ENCODE measurements at places on chromosomes 16 and 17.

- DNase-seq: no peak
These were observed 54.4 kb downstream of the SIAH1 start for GRCh38 chr16:48330841-48331192.

DNA sequence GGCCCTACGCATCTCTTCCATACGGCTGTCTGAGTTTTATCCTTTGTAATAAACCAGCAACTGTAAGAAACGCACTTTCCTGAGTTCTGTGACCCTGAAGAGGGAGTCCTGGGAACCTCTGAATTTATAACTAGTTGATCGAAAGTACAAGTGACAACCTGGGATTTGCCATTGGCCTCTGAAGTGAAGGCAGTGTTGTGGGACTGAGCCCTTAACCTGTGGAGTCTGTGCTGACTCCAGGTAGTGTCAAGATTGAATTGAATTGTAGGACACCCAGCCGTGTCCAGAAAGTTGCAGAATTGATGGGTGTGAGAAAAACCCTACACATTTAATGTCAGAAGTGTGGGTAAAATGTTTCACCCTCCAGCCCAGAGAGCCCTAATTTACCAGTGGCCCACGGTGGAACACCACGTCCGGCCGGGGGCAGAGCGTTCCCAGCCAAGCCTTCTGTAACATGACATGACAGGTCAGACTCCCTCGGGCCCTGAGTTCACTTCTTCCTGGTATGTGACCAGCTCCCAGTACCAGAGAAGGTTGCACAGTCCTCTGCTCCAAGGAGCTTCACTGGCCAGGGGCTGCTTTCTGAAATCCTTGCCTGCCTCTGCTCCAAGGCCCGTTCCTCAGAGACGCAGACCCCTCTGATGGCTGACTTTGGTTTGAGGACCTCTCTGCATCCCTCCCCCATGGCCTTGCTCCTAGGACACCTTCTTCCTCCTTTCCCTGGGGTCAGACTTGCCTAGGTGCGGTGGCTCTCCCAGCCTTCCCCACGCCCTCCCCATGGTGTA lies 1.5 kb downstream of the GAA start:
- no peak for DNase-seq

DNA sequence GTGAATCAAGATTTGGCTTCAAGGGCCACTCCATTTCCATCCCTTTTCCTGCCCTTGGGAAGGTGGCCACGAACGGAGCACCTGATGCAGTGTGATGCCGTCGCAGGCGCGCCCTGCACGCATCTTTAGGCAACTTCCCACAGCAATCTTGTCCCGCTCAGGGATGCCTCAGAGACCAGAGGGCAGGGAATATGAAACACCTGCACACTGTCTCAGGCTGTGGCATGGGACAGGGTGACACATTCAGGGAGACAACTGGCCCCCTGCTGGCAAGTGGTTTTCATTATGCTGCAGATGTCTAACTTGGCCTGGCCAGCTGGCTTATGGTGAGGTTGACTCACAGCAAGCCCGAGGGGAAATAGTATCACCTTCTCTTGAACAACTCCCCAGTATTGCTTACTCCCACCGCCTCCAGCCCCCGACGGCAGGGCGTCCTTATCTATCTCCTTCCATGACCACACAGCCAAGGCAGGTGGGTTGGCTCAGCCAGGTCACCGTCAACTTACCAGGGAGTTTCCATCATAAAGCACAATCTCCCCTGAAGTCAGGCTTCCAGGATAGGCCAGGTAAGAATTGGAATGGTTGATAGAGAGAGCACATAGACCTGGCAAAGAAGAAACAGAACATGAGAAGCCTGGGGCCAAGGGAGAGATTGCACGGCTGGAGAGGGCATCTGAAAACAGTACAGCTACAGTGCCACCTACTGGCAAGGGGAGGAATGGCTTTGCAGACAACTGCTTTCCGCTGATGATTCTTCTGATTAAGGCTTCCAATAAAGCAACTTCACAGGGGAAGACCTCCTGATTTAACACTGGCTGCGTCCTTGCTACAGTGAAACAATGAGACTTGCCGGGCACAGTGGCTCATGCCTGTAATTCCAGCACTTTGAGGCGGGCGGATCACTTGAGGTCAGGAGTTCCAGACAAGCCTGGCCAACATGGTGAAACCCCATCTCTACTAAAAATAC lies 21.1 kb downstream of the WIPI1 start:
- DNase-seq: peak; percentile 75

DNA sequence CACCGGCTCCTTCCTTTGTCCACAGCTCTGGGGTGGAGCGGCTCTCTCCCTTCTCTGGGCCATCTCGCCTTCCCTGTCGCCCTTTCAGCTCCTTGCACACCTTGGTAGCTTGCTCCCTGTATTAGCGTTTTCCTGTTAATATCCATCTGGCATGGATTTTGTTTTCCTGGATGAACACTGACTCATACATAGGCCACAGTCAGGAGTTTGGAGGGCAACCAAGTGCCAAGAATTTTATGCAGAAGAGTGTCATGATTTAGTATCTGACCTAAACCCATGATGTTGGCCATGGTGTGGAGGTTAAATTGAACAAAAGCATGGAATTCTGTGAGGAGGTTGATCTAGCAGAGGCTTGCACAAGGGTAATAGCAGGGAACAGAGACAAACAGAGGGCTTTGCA lies 180.9 kb downstream of the AIPL1 start:
- DNase-seq: no peak

- DNase-seq: no peak
These were observed 13.1 kb upstream of the BRD7 start for GRCh38 chr16:50381679-50382440.

DNA sequence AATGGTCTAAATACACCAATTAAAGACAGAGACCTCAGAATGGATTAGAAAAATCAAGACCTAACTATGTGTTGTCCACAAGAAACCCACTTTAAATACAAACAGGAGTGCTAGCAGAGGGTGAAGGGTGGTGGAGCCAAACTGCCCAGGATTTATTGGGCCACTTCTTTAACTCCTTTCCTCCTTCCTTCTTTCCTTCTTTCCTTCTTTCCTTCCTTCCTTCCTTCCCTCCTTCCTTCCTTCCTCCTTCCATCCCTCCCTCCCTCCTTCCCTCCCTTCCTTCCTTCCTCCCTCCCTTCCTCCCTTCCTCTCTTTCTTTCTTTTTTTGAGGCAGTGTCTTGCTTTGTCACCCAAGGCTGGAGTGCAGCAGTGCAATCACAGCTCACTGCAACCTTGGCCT lies 34.3 kb upstream of the EMP2 start:
- DNase-seq: no peak

DNA sequence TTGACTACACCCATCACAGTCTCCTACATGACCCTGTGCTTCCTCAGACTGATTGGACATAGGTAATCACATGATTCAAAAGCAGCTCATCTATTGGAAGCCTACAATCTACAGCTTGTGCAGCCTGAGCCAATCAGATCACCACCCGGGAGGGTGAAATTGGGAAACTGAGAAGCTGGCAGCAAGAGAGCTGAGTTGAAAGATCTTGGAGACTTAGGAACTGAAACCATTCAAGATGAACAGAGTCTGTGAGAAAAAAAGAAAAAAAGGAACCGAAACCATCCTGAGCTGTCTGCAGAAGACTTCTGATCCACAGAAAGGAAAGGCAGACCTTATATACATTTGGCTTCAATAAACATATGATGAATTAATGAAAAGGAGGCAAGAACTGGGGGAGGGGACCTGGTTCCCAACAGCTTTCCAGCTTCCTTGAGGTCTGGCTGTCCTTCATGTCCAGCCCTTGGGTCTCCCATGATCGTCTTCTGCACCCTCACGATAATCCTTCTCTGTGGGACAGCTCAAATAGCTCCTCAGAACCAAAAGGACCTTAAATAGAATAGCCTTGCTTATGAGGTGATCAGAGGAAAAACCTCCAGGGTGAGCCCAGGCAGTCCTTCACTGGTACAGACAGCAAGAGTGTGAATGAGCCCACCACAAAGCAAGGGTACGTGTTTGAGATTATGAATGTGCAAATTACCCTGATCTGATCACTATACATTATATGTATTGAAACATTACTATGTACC lies 32.6 kb downstream of the PLXDC1 start:
- no peak for DNase-seq

DNA sequence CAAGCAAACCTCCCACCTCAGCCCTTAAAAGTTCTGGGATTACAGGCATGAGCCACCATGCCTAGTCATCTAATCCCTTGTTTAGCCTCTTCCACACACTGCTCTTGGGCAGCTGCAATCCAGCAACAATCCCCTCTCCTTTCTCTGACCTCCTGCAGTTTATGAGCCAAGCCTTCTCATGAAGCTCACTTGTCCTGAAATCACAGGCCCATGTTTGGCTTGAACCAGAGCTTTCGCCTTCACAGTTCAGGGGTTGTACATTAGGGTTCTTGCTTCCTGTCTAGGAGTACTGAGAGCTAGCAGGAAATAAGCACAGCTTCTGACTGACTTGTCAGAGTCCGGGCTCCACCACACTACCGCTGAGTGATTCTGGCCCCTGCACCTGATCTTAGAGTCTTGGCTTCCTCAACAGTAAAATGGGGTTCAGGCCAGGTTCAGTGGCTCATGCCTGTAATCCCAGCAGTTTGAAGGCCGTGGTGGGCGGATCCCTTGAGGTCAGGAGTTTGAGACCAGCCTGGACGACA lies 16.3 kb downstream of the ERAL1 start:
- no peak for DNase-seq

DNA sequence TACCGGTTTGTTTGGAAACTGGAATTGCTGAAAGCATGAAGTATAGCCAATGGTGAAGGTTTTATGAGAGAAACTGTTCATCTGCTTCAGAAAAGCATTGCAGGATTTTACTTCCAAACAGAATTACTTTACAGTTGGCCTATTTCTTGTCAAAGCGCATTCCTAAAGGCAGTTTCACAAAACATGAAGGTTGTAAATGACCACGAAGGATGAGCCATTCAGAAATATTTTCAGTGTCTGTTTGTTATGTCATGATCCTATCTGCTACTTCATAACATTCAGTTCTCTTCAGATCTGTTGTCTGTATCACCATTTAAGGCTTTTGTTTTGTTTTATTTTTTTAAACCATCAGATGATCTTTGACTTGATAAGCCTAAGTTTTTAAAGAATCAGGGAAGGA lies 45.7 kb downstream of the AATF start:
- no peak for DNase-seq
